ENCODE measurements at places on chromosomes 5 and 9. TPM values are rescaled to one million over a fixed set of nuclear protein-coding genes. Genes with fewer than 3 reads are reported as not detected.

PCDHB7 gene
- total RNA-seq, result 0.49 TPM

FOXD4L6 gene
- total RNA-seq, result not detected

FST gene
- 26.4 TPM for total RNA-seq

PRSS3 gene
- 35.9 TPM for total RNA-seq

PCSK1 gene
- total RNA-seq, result 0.26 TPM

TMEM215 gene
- total RNA-seq, result not detected

GPSM1 gene
- 13.9 TPM for total RNA-seq

CDC20B gene
- total RNA-seq, result not detected

SLC45A2 gene
- 1.2 TPM for total RNA-seq

PHF24 gene
- total RNA-seq, result 0.26 TPM

PCDHA9 gene
- total RNA-seq, result 0.08 TPM

NKD2 gene
- total RNA-seq, result 11.7 TPM

PLAC8L1 gene
- not detected for total RNA-seq

GABRB2 gene
- 0.11 TPM for total RNA-seq

UGCG gene
- total RNA-seq, result 134 TPM

LEAP2 gene
- 2.9 TPM for total RNA-seq

PCDHB8 gene
- total RNA-seq, result not detected

RORB gene
- total RNA-seq, result 0.25 TPM

SLC1A3 gene
- 34.2 TPM for total RNA-seq

SPINK5 gene
- total RNA-seq, result 253 TPM

ANKRD34B gene
- total RNA-seq, result not detected

NIPAL4 gene
- total RNA-seq, result 68.3 TPM

UTP15 gene
- total RNA-seq, result 31.4 TPM

NUTM2F gene
- total RNA-seq, result not detected

STPG3 gene
- 1.2 TPM for total RNA-seq

LSM11 gene
- 3.3 TPM for total RNA-seq

SCGB3A2 gene
- not detected for total RNA-seq

MARCHF6 gene
- 89.7 TPM for total RNA-seq

Measured in suprapubic skin (tissue), 4 donors.